Umbilical cord (tissue), 2 donors: ENCODE measurements at places on chromosomes 3 and 15.

DNA sequence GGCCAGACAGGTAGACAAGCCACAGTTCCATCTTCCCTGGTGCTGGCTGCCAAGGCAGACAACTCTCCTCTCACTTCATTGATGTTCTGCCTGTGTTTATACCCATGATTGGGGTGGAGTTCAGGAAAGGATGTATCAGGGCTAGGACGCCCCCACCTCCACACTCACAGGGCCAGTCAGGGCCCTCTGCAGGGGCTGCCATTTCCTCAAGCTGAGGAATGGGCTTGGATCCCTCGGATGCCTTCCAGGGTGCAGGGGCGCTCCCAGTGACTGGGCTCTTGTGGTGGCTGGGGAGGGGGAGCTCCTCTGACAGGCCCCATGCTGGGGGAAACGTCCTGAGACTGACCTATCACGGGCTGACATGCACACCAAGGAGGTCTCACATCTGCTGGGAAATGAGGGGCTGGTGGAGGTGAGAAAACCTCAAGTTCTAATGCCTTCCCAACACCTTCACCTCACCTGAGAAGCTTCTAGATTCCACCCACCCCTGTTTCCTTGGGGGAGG lies 31.4 kb downstream of the SEMA7A start:
- DNase-seq, result no peak

DNA sequence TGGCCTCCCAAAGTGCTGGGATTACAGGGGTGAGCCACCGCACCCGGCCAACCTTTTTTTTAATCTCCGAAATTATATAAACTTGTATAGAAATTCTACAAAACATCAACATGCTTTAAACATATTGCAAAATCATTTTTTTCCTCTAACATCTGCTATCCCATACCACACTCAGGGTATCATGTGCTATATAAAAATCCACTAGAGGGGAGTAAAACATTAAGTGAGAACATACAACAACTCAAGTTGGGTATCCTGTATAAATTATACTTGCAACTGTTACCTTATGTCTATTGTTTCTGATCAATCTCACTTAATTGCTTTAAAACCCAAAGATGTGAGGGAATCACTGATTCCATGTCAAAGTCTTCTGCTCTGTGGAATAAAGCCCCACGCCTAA lies 71.9 kb upstream of the FBN1 start:
- DNase-seq, result no peak

DNA sequence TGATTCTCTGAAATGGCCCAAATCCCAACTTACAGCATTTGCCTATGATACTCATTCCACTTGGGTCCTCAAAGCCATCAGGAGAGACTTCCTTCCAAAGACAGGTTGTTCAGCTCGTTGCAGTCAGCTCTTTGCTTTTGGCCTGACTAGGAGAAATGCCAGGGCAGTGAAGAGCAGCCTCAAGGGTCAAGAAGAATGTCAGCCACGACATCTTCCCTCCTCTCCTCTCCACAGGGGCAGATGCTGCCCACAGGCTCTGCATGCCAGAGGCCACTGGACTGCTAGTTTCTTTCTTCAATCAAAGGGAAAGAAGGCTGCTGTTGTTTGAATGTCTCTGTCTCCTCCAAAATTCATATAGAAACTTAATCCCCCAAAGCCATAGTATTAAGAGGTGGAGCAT lies 201.7 kb upstream of the PFN2 start:
- no peak for DNase-seq

DNA sequence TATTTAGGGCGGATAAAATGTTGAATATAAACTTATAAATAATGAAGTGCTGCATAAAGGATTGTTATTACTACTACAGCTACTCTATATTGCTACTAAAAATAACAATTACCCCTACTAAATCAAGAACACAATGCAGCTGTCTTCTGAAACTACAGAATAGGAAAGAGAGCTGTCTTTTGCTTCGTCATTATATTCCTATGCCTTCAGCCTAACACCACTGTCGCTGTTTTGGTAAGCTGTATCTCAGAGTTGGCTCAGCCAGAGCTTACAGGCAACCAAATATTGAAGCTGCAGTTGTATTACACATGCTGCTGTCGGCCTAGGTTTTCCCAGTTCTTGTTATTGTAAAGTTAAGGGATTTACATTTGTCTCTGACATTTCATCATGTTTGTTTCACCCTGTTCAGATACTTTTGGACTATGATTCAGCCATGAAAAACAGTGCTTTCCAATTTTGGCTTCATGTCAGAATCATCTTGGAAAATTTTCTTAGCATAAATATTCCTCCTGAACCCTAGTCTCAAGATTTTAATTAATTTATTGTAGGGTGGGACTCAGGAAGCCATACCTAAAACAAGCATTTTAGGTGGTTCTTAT lies 31.3 kb upstream of the LPP start:
- no peak for DNase-seq
